Stimulated activated CD8-positive, alpha-beta memory T cell treated with anti-CD3 and anti-CD28 coated beads, Interleukin-12 subunit alpha, Interleukin-12 subunit beta, amount 100 ng/mL, for 1 hour (primary cell): ENCODE measurements at places on chromosomes 7 and 10.

- no peak for DNase-seq
Measured at GRCh38 chr10:71246591-71247413, 34.4 kb downstream of the UNC5B start.

GRCh38 chr10:3735175-3735574, 49.8 kb downstream of the KLF6 start:
- no peak for DNase-seq

DNA sequence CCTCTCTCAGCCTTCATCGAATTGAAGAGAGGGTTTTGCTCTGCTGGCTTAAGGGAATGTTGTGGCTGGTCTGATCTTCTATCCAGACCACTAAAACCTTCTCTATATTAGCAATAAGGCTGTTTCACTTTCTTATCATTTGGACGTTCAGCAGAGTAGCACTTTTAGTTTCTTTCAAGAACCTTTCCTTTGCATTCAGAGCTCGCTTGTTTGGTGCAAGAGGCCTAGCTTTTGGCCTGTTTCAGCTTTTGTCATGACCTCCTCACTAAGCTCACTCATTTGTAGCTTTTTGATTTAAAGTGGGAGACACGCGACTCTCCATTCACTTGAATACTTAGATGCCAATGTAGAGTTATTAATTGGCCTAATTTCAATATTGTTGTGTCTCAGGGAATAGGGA, 3.9 kb downstream of the MPP7 start:
- DNase-seq, result no peak

GRCh38 chr7:108112683-108113082, 17.5 kb downstream of the LAMB4 start:
- DNase-seq, result no peak

GRCh38 chr10:92692697-92693533, 3.2 kb downstream of the HHEX start:
- DNase-seq, result no peak

DNA sequence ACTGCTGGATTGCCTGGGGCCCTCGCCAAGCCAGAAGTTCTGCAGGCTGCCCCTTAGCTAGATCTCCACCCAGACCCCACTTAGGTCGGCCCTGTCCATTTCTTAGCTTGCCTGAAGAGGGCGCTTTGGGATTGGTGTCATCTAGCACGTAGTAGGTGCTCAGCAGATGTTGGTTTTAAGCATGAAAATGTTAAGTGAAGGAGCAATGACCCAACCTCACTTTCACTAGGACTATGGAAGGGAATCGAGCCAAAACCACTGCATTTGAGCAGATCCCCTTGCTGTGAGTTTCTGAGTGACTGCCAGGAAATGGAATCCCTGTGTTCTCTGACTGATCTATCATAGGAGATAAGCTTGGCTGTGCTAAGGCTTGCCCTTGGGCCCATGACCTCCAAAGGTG, 131.7 kb upstream of the EEPD1 start:
- no peak for DNase-seq

DNA sequence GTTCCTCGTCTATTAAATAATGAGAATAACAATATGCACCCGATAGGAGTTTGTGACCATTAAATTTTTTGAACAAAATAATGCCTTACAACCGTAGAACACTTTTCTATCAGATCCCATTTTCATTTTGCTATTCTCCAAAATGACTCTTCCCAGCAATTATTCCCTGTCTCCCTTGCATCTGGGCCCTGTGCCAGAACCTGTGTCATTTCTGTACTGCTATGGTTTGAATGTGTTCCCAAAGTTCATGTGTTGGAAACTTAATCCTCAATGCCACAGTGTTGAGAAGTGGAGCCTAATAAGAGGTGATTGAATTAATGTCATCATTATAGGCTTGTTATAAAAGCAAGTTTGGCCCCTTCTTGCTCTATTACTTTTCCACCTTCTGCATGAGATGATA, 33.2 kb upstream of the SMNDC1 start:
- no peak for DNase-seq

DNA sequence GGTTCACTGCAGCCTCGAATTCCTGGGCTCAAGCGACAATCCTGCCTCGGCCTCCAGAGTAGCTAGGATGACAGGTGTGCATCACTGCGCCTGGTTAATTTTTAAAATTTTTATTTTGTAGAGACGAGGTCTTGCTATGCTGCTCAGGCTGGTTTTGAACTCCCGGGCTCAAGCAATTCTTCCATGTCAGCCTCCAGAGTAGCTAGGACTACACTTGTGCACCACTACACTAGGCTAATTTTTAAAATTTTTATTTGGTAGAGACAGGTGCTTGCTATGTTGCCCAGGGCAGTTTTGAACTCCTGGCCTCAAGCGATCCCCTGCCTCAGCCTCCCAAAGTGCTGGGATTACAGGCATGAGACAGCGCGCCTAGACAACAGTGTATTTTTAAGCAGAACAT, 120.5 kb downstream of the SVIL start:
- DNase-seq, result no peak

- no peak for DNase-seq
Measured at GRCh38 chr7:143503261-143503660, 25.6 kb downstream of the TAS2R41 start.

DNA sequence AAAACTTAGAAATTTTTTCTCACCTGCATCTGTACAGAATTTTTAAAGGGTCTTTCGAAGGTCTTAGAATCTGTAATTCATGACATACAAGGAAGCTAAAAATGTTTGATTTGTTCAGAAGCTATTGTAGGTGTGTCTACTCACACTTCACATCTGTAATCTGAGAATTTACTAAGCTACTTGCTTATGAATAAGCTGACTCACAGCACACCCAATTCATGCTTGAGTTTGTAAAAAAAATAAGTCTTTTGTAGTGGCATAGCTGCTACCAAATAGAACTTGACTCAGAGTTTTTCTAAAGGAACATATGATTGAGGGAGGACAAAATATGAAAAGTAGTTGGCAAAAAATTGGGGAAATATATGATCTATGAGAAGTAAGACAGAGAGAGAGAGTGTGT, 12.7 kb upstream of the AGR2 start:
- no peak for DNase-seq

GRCh38 chr10:8790390-8790789, 735.9 kb downstream of the GATA3 start:
- DNase-seq, result no peak

GRCh38 chr7:23055582-23056178, 41.8 kb upstream of the HYCC1 start:
- peak; percentile 15 for DNase-seq

GRCh38 chr10:57964351-57964750, 303.3 kb downstream of the IPMK start:
- DNase-seq, result no peak

GRCh38 chr7:73382934-73383503, 50.6 kb upstream of the FZD9 start:
- no peak for DNase-seq

GRCh38 chr10:47318706-47319105, 3.5 kb upstream of the GDF2 start:
- no peak for DNase-seq

DNA sequence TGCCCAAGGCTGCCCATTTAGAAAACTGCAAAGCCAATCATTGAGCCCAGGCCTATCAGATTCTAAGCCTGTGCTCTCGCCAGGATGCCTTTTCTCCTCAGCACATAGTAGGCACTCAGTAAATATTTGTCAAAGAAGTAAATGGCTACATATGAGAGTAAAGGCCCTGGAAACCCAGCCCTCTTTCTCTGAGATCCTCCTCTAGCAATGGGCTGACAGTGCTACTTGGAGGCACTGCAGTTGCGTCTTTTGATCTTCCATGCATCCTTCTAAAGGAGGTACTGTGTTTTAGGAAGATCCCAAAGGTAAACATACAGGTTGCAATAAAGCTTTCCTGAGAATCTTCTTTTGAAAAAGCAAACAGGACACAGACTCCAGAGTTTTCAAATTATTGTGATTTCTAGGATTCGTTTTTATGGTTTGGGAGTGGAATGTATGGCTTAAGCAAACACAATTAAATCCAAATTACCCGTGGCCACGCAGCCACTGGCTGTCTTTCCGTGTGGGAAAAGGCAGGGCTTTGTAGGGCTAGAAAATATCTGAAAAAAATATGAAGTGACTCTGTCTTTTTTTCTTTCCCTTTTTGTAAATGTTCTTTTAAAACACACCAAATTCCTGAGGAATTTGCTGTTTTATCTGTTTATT, 151.3 kb upstream of the BMPER start:
- no peak for DNase-seq

- no peak for DNase-seq
Measured at GRCh38 chr7:157887400-157887799, 550.6 kb downstream of the DNAJB6 start.

GRCh38 chr10:45428611-45429510, 54.8 kb downstream of the ALOX5 start:
- no peak for DNase-seq

- no peak for DNase-seq
Measured at GRCh38 chr7:116779931-116780330, 82.5 kb upstream of the CAPZA2 start.

- no peak for DNase-seq
Measured at GRCh38 chr7:103094102-103094501, 19.2 kb downstream of the ARMC10 start.

DNA sequence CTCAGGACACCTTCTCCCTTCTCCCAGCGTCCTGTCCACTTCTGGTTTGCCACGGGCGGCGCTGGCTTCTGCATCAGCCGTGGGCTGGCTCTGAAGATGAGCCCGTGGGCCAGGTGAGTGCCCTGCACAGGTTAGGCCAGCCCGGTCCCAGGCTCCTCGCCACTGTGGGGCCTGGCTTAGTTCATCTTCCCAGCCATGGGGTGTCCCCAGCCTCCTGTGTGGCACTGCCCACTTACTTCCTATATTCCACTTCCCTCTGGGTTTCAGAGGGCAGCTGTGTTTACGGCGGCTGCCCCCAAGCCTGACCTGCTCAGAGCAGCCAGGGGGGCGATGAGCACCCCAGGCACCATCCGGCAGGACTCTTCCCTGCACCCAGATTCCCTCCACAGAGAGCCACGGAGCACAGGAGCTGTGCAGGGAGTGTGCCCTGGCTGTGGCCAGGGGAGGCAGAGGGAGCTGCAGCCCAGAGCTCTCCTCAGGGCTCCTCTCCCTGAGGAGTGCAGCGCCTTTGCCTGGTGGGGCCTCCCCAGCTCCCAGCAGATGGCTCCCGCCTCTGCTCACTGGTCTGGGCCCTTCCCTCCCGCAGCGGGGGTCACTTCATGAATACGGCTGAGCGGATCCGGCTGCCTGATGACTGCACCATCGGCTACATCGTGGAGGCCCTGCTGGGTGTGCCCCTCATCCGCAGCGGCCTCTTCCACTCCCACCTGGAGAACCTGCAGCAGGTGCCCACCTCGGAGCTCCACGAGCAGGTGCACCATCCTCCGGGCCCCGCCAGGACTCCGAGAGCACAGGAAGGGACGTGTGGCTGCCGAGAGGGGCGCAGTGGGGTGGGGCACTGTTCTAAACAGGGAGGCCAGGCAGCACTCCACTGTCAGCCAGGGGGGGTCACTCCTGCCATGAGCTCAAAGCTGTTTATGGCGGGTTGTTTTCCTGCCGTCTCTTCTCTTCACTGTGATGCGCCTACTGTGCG, 6.4 kb downstream of the LFNG start:
- no peak for DNase-seq

GRCh38 chr7:128922496-128923410, 12.2 kb upstream of the KCP start:
- DNase-seq, result no peak

DNA sequence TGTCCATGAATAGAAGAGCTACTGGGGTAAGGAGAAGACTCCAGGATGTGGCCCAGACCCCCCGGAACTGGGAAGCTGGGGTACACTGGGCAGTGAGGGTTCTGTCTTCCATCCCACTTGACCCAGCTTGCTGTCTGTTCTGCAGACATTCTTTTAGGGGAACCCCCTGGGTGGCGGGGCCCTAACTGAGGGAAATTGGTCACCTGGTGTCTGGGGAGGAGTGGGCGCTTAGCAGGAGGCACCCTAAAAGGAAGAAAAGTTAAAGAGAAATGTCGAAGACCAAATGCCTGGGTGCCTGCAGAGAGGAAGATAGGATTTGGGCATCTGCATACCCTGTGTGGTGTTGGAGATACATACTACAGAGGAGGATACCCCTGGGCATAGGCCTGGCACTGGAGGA, 1.0 kb downstream of the AP1S1 start:
- DNase-seq, result no peak

DNA sequence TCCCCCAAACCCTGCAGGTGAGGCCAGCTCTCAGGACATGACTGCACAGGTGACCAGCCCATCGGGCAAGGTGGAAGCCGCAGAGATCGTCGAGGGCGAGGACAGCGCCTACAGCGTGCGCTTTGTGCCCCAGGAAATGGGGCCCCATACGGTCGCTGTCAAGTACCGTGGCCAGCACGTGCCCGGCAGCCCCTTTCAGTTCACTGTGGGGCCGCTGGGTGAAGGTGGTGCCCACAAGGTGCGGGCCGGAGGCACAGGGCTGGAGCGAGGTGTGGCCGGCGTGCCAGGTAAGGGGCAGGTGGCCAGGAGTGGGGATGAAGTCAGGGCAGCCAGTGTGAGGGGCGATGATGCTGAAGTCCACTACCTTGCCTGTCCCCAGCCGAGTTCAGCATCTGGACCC, 8.3 kb upstream of the ATP6V1F start:
- no peak for DNase-seq

- DNase-seq, result no peak
Measured at GRCh38 chr7:82472966-82473365, 29.4 kb upstream of the CACNA2D1 start.

- DNase-seq, result no peak
Measured at GRCh38 chr7:3370921-3371320, 69.9 kb downstream of the SDK1 start.

DNA sequence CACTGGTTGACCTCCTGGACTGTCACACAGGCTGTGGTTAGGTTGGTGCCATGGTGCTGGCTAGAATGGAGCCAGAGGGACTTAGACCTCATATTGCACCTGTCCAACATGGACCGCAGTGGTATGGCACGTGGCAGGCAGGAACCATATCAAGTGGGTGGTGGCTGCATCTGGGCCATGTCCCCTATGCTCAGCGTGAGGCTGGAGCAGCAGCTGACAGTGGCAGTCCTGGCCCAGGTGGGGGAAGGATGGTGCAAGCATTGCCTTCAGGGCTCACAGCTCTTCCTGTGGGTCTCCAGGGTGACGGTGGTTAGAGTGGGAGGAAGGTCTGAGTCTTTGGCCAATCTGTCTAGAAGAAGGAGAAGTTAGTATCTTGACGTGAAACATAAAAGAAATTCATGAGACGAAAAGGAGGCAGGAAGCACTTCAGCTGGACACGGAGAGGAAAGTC, 54.5 kb upstream of the PFKFB3 start:
- no peak for DNase-seq
